Right atrium auricular region (tissue), 2 donors: ENCODE measurements at places on chromosomes 12 and 14. TPM values are rescaled to one million over a fixed set of nuclear protein-coding genes. Genes with fewer than 3 reads are reported as not detected.

BDKRB2 gene
- total RNA-seq = 1.7 TPM

HOXC12 gene
- total RNA-seq = not detected

PLEKHG3 gene
- total RNA-seq = 28.1 TPM

- no peak for DNase-seq
Observed at GRCh38 chr12:119154435-119154818, 24.3 kb upstream of the HSPB8 start.

DNA sequence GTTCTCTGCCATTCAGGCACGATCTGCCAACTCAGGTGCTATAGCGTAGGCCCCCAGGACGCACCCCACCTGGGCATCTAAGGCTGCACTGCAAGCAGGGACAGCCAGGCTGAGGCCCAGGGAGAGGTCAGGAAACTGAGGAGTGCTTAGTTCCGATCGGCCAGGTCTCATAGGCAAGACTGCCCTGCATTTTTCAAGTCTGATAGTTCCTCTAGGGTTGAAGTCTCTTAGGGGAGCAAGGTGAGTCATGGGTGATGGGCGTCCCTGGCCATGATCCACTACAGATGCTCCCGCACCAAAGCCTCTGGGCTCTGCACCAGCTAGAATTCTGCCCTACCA is 13.2 kb downstream of the NOPCHAP1 start:
- no peak for DNase-seq

DNA sequence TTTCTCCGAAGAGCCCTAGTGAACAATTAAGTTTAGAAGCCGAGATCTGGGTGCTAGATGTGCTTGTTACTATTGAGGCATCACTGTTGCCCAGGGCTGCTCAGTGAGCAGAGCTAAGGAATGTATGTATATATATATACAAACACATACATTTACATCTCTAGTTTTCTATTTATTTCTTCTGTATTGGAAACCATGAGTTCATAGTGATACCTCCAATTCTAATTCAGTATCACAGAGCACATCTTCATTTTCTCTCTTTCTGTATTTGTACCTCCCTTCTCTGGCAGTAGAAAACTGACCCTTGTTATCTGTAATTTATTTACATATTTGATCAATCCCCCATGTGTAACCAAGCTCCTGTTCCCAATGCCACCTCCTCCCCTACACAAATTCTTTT is 40.7 kb upstream of the FUT8 start:
- no peak for DNase-seq
